ENCODE measurements at places on chromosomes 5 and 9.

GRCh38 chr9:84669288-84670137 lies at the start of gene NTRK2:
Gene NTRK2 (plus strand): TSS chr9:84669729. CDS start chr9:84670749, 1,020 bp downstream.
- H3K4me3 ChIP-seq = no peak within 1 kb of the TSS
- H3K27ac ChIP-seq = no peak within 1 kb of the TSS
- DNase-seq = no peak
- H3K27me3 ChIP-seq = no peaks in the 10 kb centered on the region

- no peak overlapping the region for H3K4me3 ChIP-seq
- no peak for DNase-seq
Measured at GRCh38 chr5:103561685-103562452, 720 bp downstream of the NUDT12 start.

GRCh38 chr5:125220284-125220683 lies 473.8 kb upstream of the ZNF608 start:
- H3K36me3 ChIP-seq = no peaks in the 10 kb centered on the region
- no peak overlapping the region for H3K4me3 ChIP-seq
- no peak for DNase-seq

DNA sequence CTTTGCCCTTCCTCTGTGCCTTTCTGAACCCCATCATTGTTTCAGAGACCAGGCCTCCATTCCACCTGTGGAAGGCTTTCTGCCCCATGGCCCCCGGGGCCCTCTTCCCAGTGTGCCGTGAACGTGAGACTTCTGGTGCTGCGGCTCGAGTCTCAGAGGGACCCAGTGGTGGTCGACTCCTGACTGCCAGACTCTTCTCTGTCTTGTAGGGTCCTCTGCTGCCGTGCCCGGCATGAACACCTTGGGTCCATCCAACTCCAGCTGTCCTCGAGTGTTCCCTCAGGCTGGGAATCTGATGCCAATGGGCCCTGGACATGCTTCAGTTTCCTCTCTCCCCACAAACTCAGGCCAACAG lies 20.1 kb upstream of the LTC4S start:
- no peaks in the 10 kb centered on the region for H3K27me3 ChIP-seq
- H3K36me3 ChIP-seq = peaks cover 97% of the 10 kb centered on the region
- no peak overlapping the region for H3K4me3 ChIP-seq
- no peaks in the 10 kb centered on the region for H3K4me1 ChIP-seq

GRCh38 chr9:92808726-92809451 lies 44.3 kb upstream of the BICD2 start:
- no peak overlapping the region for H3K27ac ChIP-seq
- H3K27me3 ChIP-seq = no peaks in the 10 kb centered on the region
- H3K4me1 ChIP-seq = no peaks in the 10 kb centered on the region
- no peak overlapping the region for H3K4me3 ChIP-seq

DNA sequence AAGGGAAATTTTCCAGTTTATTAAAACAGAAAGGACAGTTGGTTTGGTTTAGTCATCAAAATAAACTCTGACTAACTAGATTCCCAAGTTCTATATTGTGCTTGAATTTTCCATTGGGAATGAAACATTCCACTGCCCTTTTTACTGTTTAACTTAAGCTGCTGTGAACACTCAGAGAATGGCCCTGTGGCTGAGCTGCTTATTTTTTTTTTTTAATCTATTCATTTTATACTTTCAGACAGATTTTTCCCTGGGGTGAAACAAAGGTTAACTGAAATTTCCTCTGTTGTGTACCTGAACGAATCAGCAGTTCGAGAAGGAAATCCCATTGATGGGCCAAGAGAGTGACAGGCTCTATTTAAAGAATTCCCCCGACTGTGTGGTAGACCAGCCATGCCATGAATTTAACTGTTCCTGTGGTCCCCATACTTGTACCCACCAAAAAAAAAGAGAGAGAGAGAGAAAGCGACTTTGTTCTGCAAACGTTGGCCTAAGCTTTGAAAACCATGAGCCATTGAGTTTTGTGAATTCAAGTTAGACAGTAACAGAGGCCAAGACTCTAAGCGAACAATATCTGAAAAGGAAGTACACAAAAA lies 138.7 kb upstream of the GRHPR start:
- H3K36me3 ChIP-seq = no peaks in the 10 kb centered on the region
- no peaks in the 10 kb centered on the region for H3K27me3 ChIP-seq
- H3K4me1 ChIP-seq = 0 out of 2 replicates have a peak, but pooled peaks cover 2% of the 10 kb centered on the region
- no peak overlapping the region for H3K4me3 ChIP-seq

GRCh38 chr5:89338935-89339334 lies 456.0 kb upstream of the MEF2C start:
- no peak overlapping the region for H3K27ac ChIP-seq
- H3K4me1 ChIP-seq = no peaks in the 10 kb centered on the region
- no peaks in the 10 kb centered on the region for H3K36me3 ChIP-seq
- DNase-seq = no peak
- no peak overlapping the region for H3K4me3 ChIP-seq

- peaks cover 97% of the 10 kb centered on the region for H3K4me1 ChIP-seq
- H3K27me3 ChIP-seq = no peaks in the 10 kb centered on the region
- DNase-seq = peak; percentile 83
- H3K4me3 ChIP-seq = peak overlapping the region; percentile 32
- H3K36me3 ChIP-seq = peaks cover 7% of the 10 kb centered on the region
Measured at GRCh38 chr5:35900972-35901695, 37.3 kb downstream of the CAPSL start.

GRCh38 chr5:77892061-77893010 lies 116.2 kb upstream of the TBCA start:
- H3K27ac ChIP-seq = no peak overlapping the region
- peaks cover 2% of the 10 kb centered on the region for H3K27me3 ChIP-seq
- no peak for DNase-seq
- H3K4me1 ChIP-seq = no peaks in the 10 kb centered on the region
- no peak overlapping the region for H3K4me3 ChIP-seq
- H3K36me3 ChIP-seq = no peaks in the 10 kb centered on the region

- DNase-seq = no peak
- no peaks in the 10 kb centered on the region for H3K27me3 ChIP-seq
- no peaks in the 10 kb centered on the region for H3K36me3 ChIP-seq
- no peak overlapping the region for H3K4me3 ChIP-seq
- no peak overlapping the region for H3K27ac ChIP-seq
Measured at GRCh38 chr9:98837516-98837915, 30.0 kb downstream of the GALNT12 start.

DNA sequence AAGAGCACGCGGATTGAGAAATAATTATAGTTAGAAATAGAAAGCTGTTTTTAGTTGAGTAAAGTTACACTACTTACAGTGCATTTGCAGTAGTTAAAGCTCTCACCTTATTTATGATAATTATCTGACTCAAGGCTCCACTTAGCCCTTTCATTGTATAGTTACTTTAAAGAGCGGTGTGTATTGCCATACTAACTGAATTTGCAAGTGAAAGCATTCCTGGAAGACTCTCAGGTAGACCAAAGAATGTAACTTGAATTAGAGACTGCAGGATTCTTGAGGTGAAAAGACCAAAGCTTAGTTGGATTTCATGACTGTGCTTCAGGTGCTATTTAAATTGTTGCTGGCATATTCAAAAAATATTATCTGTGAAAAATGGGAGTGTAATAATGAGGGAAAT lies 4.2 kb upstream of the RASA1 start:
- peaks cover 5% of the 10 kb centered on the region for H3K27me3 ChIP-seq
- H3K4me3 ChIP-seq = no peak overlapping the region
- H3K36me3 ChIP-seq = no peaks in the 10 kb centered on the region
- DNase-seq = no peak
- peaks cover 13% of the 10 kb centered on the region for H3K4me1 ChIP-seq

DNA sequence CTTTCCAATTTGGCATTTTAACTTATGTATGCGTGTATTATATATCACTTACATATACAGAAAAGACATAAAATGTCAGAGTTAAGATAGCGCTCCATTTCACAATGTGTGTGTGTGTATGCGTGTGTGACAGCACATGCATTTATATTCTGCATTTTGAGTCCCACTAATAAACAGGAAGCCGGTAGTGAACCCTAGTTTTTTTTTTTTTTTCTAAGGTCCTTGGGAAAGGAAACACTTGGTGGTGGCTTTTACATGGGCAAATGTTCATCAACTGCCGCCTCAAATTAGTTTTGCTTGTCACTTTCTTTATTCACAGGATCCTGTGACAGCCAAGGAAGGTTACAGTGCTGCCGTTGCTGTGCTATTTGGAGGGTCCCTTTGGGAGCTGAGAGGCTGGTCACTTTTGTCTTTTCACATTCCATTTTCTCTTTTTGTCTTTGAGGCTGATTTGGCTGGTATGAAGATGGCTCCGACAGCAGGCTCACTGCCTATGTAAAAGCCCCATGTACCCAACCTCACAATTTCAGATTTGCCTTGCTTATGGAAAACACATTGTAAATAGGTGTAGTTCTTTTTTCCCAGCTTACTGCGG lies 298.9 kb downstream of the CSNK1G3 start:
- no peaks in the 10 kb centered on the region for H3K27me3 ChIP-seq
- no peaks in the 10 kb centered on the region for H3K36me3 ChIP-seq
- no peak overlapping the region for H3K4me3 ChIP-seq
- H3K27ac ChIP-seq = no peak overlapping the region

DNA sequence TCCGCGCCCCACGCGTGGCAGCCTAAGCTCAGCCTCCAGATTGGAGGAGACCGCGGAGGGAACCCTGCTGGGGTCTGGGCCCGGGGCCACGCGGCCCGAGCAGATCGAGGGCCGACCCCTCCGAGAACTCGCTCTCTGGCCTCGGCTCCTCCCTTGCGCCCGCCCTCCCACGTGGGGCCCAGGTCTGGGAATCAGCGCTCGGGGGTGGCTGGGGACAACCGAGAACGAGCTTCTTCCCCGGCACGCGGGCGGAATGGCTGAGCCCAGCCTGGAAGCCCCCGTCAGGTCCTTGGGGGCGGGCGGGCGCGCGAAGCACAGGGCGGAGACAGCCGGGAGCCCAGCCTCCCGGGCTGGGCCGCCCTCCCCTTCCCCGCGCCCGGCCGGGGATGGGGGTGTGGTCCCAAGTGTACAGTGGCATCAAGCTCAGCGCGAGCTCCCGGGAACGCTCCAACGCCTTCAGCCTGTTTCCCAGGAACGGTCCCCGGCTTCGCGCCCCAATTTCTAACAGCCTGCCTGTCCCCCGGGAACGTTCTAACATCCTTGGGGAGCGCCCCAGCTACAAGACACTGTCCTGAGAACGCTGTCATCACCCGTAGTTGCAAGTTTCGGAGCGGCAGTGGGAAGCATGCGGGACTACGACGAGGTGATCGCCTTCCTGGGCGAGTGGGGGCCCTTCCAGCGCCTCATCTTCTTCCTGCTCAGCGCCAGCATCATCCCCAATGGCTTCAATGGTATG lies at the start of gene SLC22A4:
TSS of gene SLC22A4 (plus strand) at position 403 of the 736 bp plus-strand sequence. CDS start at position 626, 223 bp downstream.
- peaks cover 38% of the 10 kb centered on the region for H3K27me3 ChIP-seq
- no peaks in the 10 kb centered on the region for H3K36me3 ChIP-seq
- H3K4me3 ChIP-seq = peak within 1 kb of the TSS; percentile 45
- peak; percentile 92 for DNase-seq

DNA sequence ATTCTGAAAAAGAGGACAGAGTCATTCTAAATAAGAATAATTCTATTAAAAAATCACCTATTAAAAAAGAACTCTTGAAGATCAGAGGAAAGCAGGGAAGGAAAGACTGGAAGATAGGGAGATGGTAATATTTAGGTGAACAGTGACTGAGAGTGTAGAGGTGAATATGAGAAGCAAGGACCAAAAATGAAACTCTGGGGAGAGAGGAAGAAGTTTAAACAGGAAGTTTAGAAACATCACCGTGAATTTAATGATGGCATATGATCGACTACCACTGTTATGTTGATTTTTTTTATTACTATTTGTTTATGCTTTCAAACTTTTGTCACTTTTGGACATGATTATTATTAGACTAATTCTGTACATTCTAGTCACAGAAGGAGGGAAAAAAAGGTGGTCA lies 1.7 kb upstream of the SPINK6 start:
- DNase-seq = no peak
- no peaks in the 10 kb centered on the region for H3K4me1 ChIP-seq
- H3K27me3 ChIP-seq = no peaks in the 10 kb centered on the region
- H3K4me3 ChIP-seq = no peak overlapping the region
- no peaks in the 10 kb centered on the region for H3K36me3 ChIP-seq

GRCh38 chr5:171422902-171423663 lies 3.6 kb downstream of the FGF18 start:
- peaks cover 13% of the 10 kb centered on the region for H3K4me1 ChIP-seq
- no peak overlapping the region for H3K4me3 ChIP-seq
- H3K36me3 ChIP-seq = no peaks in the 10 kb centered on the region
- no peak overlapping the region for H3K27ac ChIP-seq
- DNase-seq = no peak
- no peaks in the 10 kb centered on the region for H3K27me3 ChIP-seq

DNA sequence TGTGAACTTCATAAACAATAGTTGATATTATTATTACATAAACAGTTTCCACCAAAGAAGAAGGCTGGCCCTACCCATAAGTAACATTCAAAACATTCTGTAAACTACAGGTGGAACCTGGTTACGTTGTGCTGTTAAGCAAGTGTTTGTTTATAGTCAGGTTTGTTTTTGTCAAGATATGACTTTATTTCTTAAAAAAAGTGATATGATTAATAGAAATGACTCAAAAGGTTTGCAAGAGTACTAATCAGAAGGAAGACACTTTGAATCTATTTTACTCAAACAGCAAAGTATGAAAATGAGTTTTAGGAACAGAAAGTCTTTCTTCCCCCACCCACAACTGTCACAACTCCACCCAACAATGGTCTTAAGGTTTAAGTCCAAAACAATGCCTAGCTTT lies 220.8 kb downstream of the PLK2 start:
- no peak for DNase-seq
- H3K27ac ChIP-seq = no peak overlapping the region
- no peaks in the 10 kb centered on the region for H3K36me3 ChIP-seq

DNA sequence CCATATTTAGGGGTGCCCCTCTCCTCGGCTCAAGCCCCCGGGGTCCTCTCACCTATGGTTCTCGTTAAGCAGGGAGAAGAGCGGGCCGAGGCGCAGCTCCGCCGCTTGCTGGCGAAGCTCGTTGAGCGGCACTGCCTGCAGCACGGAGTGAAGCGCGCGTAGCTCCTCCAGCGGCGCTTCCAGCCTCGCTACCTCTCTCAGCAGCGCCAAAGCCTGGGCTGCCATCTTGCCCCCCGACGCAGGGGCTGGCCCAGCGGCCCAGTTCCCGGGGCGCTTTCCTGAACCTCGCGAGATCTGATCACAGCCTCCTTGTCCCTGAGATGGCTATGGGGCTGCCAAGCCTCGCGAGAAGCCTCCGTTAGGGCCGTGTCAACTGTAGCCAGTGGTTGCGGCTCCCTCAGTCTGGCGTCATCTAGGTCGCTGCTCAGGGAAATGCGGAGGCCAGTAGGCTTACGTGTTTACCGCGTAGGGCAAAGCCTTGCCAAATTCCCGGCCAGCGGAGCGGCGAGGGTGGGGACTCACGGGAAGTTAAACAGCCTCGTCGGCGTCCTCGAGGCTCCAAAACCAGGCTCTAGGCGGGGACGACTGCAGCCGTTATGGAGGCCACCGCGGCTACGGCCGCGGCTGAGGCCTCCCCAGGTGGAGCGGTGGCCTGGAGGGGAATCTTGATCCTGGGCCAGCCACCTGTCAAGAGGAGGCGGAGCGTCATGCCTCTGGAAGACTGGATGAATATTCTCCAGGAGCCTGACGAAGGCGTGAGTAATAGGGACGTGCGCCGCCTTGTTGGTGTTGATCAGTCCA lies at the start of gene PSMD5:
TSS of gene PSMD5 (minus strand) at position 238 of the 801 bp plus-strand sequence. CDS start at position 225, 13 bp downstream.
- H3K4me1 ChIP-seq = peaks cover 40% of the 10 kb centered on the region
- peak within 1 kb of the TSS; percentile 96 for H3K27ac ChIP-seq
- peaks cover 42% of the 10 kb centered on the region for H3K36me3 ChIP-seq
- H3K4me3 ChIP-seq = peak within 1 kb of the TSS; percentile 53

GRCh38 chr5:35319333-35320002 lies 89.2 kb upstream of the PRLR start:
- H3K4me1 ChIP-seq = no peaks in the 10 kb centered on the region
- no peaks in the 10 kb centered on the region for H3K27me3 ChIP-seq
- H3K27ac ChIP-seq = no peak overlapping the region
- H3K36me3 ChIP-seq = no peaks in the 10 kb centered on the region

All from DND-41 (cell line).